Activated CD4-positive, alpha-beta T cell treated with anti-CD3 and anti-CD28 coated beads, Interleukin-2, amount 10 ng/mL, durations not matched to agents 7 days and 5 days (primary cell): ENCODE measurements at places on chromosomes 4 and X.

- no peak for DNase-seq
These were observed at the start of gene KIT for GRCh38 chr4:54657551-54658251. Gene KIT (plus strand): TSS chr4:54657957. CDS start chr4:54658015, 58 bp downstream.

GRCh38 chrX:123959281-123960063, 2.0 kb upstream of the STAG2 start:
- peak; percentile 18 for DNase-seq

- no peak for DNase-seq
These were observed 1072.3 kb downstream of the RAPGEF2 start for GRCh38 chr4:160175064-160175643.

DNA sequence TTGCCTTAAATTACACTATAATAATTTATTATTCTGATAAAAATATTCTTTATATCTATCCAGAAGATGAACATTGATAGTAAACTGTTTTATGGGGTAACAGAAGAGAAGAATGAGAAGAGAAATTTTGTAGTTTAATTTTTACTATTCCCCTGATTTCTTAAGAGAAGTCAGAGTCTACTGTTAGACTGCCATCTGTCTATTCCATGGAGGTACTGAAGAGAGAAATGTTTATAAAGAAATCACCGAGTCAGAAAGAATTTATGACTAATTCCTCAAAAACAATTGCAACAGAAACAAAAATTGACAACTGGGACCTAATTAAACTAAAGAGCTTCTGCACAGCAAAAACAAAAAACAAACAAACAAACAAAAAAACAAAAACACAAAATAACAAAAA, 149.9 kb downstream of the FGF16 start:
- no peak for DNase-seq

DNA sequence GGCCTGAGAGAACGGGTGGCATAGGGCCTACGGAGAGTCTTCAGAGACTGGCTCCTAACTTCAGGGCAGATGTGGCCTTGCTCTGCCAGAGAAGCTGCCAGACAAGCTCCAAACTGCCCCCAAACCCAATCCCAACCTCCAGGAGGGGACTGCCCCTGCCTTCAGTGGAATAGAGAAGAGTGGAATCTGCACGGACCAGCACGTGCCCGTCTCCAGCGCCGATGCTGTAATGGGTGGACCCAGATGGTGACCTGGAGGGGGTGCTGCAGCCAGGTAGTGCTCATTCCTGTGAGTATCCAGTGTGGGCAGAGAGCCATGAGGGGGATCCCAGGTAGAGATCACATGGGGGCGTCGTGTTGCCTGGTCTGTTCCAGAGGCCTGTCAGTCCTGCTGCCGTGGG, 73.2 kb upstream of the NKX1-1 start:
- no peak for DNase-seq

- DNase-seq = no peak
These were observed 32.7 kb downstream of the METAP1 start for GRCh38 chr4:99028187-99028586.

GRCh38 chrX:826448-826847, 195.9 kb downstream of the SHOX start:
- no peak for DNase-seq

DNA sequence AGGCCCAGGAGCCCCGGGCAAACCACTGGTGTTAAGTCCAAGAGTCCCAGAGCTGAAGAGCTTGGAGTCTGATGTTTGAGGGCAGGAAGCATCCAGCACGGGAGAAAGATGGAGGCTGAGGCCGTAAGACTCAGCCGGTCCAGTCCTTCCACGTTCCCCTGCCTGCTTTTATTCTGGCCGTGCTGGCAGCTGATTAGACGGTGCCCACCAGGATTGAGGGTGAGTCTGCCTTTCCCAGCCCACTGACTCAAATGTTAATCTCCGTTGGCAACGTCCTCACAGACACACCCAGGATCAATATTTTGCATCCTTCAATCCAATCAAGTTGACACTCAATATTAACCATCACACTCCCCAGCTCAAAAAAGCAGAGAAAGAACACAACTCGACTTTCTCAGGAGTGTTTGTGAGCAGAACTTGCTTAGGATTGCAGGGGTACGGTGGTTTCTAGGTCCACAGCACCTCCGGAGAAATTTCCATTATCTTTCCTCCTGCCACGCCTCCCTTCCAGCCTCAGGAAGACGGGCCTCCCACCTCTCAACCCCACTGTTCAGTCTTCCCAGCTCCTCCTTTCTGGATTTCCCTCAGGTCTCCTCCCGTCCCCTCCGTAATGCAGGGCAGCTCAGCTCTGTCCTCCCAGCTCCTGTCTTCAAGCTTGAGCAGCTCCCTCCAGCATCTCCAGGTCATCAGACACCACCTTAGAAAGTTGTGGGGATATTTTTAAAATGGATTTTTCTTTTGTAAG, 13.3 kb upstream of the TMEM271 start:
- no peak for DNase-seq

GRCh38 chrX:73563738-73564068, 706 bp downstream of the CHIC1 start:
- no peak for DNase-seq

DNA sequence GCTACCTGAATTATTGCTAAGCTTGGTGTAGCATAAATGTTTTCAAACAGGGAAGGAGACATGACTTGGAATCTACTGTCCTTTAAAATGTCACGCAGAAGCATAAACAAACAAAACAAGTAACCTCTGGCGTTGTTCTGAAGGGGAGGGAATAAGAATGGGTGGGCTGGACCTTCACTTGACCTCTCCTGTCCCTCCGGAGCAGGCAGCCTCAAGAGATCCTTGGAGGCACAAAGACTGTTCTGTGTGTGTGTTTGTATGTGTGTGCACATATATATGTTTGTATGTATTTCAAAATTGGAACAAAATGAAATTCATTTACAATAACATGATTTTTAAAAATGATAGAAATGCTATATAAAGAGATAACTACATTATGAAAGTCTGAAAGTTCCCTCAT, 91.3 kb upstream of the DCLK2 start:
- DNase-seq = no peak

GRCh38 chr4:36027203-36027602, 217.1 kb downstream of the ARAP2 start:
- DNase-seq = no peak

DNA sequence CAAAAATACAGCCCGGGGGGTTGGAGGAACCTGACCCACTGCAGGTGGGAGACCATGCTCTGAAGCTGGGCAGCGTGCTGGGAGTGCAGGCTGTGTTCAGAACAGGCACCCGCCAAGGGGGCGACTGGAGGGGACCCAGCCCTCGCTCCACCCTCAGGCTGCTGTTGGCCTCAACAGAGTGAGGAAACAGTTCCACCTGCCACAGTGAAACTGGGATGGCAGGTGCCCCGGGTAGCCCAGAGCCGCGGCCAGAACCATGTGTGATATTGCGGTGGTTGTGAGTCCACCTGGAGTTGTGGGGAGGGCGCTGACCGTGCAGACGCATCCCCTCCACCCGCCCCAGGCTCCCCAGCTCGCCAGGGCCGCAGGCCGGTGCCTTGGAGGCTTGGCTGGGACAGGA, 45.7 kb upstream of the PSAPL1 start:
- DNase-seq = no peak

- peak; percentile 25 for DNase-seq
These were observed 29.5 kb upstream of the IRF2 start for GRCh38 chr4:184503869-184504300.

DNA sequence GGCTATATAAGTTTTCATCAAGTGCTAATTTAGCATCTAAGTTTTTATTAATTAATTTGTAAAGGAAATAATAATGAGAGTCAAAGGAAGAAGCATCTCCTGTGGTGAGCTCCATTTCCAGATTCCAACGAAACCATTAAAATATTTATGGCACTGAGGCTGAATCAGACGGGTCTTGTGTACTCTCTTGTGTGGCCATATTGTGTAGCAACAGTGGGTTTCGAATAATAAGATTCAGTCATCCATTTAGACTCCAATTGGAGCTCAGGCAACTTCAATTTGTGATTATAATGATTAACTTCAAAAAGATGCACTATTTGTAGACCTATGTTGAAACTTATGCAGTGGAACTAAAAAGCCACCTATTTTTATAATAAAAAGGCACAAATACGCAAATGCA, 82.4 kb downstream of the SNCA start:
- no peak for DNase-seq

DNA sequence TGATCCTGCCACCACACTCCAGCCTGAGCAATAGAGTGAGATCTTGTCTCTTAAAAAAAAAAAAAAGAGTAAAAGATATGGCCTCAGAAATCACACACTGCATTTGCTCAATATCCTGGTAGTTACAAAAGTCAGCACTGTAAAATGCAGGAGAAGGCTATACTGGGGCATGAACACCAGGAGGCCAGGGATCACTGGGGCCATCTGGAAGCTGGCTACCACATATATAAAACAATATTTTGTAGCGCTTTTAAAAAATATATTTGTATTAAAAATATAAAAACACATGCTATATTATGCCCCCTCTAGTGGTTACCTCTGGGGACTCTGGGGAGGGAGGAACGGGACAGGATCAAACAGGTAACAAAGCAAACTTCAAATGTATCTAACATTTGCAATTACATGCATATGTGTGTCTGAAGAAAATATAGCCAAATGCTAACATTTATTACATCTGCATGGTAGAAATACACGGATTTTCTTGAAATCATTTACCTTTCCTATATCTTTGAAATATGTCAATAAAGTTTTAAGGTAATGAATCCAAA, 4.0 kb downstream of the C4orf46 start:
- DNase-seq = peak; percentile 31

GRCh38 chr4:165312506-165312905, 15.0 kb upstream of the MSMO1 start:
- no peak for DNase-seq

- DNase-seq = no peak
These were observed 99.0 kb upstream of the TRPC3 start for GRCh38 chr4:122050841-122051240.

GRCh38 chr4:78624048-78624447, 72.5 kb downstream of the ANXA3 start:
- no peak for DNase-seq

DNA sequence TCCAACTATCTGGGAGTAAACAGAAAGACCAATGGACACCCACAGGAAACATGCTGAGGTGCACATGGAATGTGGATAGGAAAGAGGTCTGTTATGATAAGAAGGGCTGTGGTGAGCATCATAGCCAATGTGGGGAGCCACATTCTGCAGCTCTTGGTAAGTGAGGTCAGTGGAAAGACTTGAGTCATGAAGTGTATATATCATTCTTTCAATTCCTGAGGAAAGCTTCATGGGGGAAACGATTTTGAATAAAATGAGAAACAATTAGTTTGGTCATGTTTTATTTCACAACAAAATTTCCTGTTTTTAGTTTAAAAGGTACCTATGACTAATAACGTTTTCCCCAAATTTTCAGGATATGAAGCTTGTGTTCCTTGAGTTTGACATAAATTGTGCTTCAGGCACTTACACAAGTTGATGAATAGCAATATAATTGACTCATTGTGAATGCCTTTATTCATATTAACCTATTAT, 41.4 kb upstream of the RASSF6 start:
- DNase-seq = no peak

GRCh38 chr4:1746919-1747602, 25.7 kb downstream of the TACC3 start:
- no peak for DNase-seq

GRCh38 chrX:65811558-65812228, 144.2 kb downstream of the MSN start:
- DNase-seq = no peak
